Hematopoietic multipotent progenitor cell treated with erythropoietin and hydrocortisone succinate and interleukin-3 and kit ligand, for 4 days (in vitro differentiated cells): ENCODE measurements at places on chromosomes 4 and X.

GRCh38 chrX:9853307-9853706, 67.1 kb downstream of the SHROOM2 start:
- no peak for DNase-seq

DNA sequence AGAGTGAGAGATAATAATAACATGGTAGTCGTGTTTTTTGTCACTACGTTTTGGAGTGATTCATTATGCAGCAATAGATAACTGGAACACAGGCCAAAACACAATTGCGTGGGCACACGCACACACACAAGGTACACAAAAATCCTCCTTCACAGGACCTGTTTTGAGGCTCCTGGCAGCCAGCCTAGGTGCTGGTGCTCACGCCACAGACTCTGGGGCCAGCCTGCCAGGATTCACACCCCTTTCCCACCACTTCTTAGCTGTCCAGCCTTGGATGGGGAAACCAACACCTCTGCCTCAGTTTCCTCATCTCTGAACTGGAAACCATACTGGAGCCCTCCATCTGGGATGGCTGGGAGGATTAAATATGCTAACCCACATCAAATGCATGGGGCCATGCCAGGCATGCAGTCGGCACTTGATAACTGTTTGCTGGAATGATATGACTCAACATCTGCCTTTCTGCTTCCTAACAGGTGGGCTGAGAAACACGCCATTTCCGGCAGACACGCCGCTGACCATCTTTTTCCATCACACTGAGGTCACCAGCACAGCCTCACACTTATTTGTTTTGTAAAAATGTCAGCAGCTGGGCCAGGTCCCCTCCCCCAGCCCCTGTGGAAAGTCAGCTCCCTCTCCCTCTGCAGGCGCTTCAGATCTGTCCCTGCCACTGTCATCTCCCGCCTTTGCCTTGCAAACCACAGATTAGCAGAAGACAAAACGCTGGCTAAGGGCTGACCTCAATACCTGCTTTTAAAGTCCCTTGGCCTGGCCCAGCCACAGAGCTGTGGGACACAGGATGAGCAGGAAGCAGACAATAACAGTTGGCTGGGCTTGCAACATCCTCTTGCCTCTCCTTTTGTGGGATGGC, 237.5 kb downstream of the BCOR start:
- peak; percentile 76 for DNase-seq

GRCh38 chr4:54695788-54696187, 38.0 kb downstream of the KIT start:
- DNase-seq, result no peak

DNA sequence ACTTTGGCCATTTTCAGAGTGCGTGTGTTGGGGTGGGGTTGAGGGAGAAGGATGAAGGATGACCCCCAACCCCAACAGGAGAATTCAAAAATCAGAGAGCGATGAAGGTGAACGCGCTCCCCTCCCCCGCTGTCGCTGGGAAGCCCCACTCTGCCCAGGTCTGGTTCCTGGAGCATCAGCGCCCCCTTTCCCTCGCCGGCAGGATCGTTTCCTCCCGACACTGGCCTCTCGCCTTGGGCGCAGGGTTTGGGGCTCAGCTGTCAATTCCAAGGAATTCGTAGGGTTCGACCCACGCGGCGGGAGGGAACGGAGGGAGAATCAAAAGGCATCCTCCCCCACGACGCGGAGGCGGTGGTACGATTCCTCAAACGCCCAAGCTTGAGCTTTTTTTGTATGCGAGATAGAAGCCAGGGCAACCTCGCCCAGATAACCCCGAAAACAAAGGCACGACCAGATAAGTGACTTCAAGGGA, 1.0 kb upstream of the PDGFRA start:
- DNase-seq, result peak; percentile 65

GRCh38 chr4:146308951-146309350, 94.6 kb downstream of the REELD1 start:
- no peak for DNase-seq

DNA sequence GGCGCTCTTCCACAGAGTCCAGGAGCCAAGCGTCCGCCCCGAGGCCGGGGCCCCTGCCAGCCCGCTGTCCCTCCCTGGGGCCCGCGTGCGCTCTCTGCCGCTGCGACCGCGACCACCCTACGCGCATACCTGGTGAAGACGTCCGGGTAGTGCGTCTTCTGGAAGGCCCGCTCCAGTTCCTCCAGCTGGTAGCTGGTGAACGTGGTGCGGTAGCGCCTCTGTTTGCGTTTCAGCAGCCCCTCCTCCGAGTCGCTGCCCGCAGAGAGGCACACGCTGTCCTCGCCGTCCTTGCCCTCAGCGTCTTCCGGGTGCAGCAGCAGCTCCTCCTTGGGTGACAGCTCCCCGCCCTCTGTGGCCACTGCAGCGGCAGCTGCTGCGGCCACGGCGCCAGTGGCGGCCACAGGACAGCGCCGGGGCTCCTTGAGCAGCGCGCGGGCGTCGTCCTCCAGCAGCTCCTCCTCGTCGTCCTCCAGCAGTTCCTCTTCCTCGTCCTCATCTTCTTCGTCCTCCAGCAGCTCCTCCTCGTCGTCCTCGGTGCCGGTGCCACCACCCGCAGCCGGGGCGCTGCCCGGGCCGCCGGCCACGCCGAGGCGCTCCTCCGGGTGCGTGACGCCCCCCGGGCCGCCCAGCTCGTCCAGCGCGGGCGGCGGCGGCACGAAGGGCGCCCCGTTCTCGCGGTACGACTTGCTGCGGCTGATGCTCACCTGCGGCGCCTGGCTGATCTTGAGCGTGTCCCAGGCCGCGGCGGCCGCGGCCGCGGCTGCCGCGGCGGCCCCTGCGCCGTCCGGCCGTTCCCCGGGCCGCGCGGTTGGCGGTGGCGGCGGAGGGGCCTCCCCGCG, 2.8 kb downstream of the ARX start:
- DNase-seq, result no peak

GRCh38 chrX:64885850-64886249, 90.4 kb downstream of the ZC4H2 start:
- peak; percentile 32 for DNase-seq

DNA sequence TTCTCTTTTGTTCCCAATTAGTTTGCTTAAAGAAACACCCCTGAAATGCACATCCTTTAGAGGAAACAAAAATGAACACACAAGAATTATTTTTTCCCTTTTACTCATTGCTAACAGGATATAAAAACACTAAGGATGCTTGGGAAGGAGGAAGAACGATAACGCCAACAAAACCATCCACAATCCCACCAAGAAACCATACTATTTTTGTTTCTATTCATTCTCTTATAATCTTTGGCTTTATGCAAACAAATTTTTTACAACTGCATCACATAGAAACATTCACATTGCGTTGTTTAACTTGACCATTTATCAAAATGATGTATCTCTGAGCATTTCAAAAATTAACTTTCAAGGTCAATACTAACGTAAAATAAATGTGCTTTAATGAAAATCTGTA, 12.0 kb downstream of the APBB2 start:
- DNase-seq, result no peak

GRCh38 chr4:25890571-25891485, 23.2 kb upstream of the SMIM20 start:
- DNase-seq, result no peak

DNA sequence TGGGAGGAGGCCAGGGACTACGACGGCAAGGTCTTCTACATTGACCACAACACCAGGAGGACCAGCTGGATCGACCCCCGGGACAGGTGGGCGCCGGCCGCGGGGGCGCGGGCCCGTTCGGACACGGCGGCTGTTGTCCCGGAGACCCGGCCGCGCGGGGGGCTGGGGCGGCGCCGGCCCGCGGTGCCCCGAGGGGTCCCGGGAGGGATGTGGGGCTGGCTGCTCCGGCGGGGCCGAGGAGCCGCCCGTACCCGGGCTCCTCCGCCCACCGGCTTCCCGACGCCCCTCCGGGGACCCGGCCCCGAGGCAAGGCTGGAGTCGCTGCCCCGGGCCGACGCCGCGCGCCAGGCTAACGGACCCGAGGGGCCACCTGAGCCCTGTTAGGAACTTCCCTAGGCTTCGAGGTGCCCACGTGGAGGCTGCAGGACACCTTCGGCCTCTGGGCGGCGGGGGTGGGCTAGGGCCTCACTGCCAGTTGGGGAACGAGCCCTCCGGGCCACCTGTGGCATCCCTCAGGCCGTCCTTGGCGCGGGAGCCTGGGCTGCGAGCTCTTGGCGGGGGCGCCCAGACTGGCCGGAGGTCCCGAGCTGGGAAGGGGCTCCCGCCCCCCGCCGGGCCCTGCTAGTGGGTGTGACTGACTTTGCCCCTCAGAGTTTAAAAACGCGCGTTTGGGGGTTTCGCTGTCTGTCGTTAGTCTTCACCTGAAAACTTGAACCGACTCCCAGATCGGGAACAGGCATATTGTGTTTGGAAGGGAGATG, 660 bp downstream of the WWC2 start:
- DNase-seq, result peak; percentile 61

GRCh38 chrX:31356275-31357212, 284.7 kb upstream of the FTHL17 start:
- no peak for DNase-seq

- peak; percentile 47 for DNase-seq
Observed at GRCh38 chr4:120056246-120056645, 10.4 kb downstream of the MAD2L1 start.

- no peak for DNase-seq
Observed at GRCh38 chr4:69563424-69563823, 67.7 kb upstream of the UGT2B4 start.
